ENCODE measurements at places on chromosomes 11 and 22.

DNA sequence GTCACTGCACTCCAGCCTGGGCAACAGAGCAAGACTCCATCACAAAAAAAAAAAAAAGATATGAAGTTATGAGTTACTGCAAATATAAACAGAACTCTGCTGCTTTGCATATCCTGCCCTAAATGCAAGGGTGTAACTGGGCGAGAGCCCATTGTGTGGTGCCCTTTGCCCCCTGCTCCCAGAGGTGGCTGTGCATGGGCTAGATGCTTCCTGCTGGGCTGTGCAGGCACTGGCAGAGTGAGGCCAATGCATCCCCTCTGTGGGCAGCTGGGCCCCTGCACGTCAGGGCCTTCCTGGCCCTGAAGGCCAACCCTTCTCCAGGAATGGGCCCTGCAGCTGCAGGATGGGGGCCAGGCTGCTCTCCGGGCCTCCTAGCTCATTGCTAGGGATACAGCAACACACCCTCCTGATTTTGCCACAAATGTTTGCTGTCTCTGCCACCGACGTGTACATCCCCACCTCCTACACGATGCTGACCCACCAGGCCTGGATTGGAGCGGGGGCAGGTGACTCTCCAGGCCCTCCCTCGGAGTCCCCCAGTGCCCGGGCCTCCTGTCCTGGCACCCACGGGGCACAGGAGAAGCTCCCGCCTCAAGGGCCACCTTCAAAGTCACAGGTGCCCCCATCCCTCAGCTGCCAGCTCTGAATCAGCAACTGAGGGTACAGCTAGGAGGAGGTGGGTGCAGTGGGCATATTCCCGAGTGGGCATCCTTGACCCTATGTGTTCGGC, 40.7 kb upstream of the COMT start:
- no peak for DNase-seq

DNA sequence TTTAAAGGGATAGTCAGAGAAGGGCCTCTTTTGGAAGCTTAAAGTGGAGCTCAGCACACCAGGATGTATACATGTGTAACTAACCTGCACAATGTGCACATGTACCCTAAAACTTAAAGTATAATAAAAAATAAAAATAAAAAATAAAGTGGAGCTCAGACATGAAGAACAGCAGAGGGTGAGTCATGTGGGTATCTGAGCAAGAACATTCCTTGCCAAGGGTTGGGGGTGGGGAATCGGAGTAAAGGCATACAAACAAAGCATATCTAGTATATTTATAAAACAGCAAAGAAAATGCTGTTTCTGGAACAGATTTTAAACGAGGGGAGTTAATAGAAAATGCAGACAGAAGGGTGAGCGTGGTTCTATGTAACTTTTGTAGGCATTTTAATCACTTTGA, 562.6 kb upstream of the ANO3 start:
- DNase-seq: no peak

DNA sequence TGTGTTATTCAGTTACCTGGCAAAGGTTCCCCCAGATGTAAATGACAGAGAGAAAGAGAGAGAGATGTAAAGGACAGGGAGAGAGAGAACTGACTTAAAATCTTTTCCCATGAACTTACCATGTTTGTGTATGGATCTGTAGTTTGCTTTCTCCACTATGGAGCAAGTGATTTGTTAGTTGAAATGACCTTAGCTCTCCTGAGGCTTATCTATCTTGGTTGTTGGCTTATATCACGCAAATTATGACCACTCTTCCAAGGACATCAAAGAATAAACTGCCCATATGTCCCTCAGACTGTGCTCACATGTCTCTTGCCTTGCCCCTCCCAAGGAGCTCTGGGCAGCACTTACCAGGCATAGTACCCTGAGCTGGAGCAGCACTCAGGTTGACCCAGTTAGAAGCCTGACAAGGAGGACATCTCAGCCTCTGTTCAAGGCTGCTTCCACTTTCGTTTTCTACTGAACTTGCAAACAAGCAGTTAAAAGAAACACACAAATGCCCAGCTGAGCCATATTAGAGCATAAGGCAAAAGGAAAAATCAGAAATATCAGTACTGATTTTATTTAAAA, 95.3 kb upstream of the RCN1 start:
- DNase-seq: no peak

GRCh38 chr11:86703987-86704386, 31.6 kb upstream of the ME3 start:
- DNase-seq: no peak

GRCh38 chr11:45075519-45075918, 70.9 kb upstream of the PRDM11 start:
- DNase-seq: no peak

DNA sequence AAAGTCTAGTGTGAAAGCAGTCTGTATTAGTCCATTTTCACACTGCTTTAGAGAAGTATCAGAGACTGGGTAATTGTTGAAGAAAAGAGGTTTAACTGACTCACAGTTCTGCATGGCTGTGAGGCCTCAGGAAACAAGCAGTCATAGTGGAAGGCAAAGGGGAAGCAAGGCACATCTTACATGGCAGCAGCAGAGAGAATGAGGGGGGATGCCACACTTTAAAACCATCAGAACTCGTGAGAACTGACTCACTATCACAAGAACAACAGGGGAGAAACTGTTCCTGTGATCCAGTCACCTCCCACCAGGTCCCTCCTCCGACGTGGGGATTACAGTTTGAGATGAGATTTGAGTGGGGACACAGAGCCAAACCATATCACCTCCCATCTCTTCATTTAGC, 13.8 kb upstream of the TUBA8 start:
- DNase-seq: no peak

- DNase-seq: no peak
These were observed 44.9 kb upstream of the FADD start for GRCh38 chr11:70158201-70158600.

DNA sequence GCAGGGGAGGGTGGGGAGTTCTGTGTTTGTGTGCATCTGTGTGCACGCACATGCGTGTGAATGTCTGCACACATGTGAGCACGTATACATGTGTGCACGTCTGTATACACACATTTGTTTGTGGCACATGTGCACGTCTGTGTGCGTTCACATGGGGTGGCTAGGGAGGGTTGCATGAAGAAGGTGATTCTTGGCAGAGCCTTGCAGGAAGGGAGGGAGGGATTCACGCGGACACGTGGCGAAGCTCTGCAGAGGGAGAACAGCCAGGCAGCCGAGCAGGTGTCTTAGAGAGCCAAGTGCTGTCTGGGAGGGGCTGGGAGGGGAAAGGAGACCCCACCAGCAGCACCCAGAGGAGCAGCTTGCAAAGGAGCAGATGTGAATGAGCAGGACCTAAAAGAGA, 372.1 kb downstream of the BRD1 start:
- DNase-seq: no peak

DNA sequence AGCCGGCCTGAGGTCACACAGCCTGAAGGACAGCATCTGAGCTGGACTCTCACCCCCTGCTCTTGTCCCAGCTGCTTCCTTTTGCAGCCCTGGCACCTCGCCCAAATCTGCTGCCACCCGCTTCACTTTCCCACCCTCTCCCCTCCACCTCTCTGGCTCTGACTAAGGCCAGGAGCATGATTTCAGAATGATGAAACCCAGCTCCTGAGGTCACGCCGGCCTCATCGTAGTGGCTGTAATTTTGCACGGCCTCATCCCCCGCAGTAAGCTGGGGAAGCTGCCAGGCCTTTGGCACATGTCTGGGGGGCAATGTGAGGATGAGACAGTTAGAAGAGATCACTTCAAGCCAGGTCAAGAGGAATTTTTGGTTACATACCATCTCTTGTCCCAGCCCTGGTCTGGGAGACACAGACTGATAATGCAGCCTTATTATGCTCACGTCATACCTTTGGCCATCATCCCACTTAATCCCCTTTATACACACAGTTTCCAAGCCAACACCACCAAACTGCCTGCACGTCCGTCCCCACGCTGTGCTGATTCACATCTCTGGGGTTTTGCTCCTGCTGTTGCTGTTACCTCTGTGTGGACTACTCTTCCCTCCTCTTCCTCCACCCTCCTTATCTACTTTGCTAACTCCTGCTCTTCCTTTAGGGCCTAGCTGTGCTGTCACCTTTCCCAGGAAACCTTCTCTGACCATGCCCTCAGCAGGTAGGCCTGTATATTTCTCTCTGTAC, 58.1 kb downstream of the CHRDL2 start:
- no peak for DNase-seq

DNA sequence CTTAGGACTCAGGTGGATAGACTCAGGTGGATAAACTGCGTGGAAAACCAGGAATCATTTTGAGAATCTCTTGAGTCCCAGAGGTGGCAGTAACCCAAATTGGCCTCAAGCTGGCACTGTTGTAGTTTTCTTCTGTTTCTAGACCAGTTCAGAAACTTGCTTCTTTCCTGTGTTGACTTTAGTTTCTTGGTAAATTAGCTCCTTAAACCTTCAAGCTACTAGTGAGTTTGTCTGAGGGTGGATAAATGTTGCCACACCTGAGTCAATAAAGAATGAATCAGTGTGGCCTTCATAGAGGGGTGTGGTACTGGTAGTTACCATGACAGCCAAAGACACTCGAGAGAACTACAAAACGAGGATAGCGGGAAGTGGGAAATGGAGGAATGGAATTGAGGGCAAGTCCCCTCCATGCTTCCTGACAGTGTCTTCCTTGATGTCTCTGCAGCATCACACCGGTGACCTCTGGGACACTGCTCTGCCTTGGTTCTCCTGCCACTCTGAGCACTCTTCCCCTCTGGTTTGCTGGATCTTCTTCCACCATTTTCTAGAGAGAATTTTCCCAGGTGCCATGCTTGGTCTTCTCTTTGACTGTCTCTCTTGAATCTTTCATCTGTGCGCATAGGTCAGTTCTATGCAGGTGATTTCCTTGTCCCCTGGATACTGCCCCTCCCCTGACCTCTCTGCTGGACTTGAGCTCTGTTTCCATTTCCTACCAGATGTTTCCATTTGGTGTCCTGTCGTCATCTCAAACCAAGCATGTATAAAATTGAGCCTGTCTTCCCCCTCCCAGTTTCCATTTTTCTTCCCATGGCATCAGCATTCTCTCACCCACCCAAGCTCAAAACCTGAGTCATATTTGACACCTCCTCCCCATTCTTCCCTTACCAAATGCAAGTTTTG, 7.2 kb downstream of the POLD4 start:
- DNase-seq: no peak

GRCh38 chr11:47175746-47176327, 842 bp downstream of the ARFGAP2 start:
- no peak for DNase-seq

DNA sequence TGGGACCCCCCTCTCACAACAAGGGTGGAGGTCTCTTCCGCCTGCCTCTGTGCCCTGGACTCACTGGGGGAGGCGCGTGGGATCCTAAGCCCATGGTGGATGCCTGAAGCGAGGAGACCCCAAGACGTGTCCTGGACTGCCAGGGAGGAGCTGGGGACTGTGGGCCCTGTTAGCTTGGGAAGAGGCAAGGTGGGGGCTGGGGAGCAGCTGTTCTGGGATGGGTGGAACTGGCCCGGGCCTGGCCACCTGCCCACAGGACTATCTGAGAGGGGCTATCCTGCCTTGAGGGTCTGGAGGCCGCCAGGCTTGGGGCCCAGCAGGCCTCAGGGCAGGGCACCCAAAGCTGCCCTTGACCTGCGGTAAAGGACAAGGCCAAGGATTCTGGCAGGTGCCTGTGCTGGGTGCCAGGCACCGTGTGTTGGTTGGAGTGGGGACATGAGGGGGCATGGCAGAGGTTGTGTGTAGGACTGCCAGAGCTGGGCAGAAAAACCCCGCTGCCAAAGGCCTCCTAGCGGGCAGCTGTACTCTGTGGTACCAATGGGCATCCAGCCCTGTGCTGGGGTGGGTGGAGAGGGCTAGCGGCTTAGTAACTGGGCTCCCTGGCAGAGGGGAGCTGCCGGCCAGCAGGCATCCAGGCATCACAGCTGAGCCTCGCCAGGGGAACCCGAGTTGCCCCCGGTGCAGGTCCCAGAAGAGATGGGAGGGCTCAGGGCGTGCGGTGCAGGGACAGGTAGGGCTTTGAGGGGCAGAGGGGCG, 670 bp downstream of the LSP1 start:
- no peak for DNase-seq
